Activated T-helper 9 cell treated with anti-CD3 and anti-CD28 coated beads, Interleukin-2, amount 50 U/mL, for 16 hours (primary cell): ENCODE measurements at places on chromosomes 7 and 10.

DNA sequence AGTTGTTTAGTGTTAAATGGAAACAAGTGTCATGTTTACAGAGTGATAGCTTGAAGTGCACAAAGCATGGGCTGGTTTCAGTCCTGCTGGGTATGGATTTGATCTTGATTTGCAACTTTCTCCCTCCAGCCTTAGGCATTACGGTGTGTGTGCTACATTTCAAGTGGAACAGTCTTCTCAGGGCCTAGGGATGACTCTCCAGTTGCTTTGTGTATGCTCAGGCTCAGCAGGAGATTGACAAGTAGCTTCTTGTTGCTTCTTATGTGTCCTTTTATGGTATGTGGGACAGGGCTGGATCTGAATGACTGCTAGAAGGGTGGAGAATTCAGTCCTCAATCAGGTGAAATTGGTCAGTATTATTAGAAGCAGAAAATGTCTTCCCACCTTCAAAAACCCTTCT, 51.3 kb upstream of the PLEKHA1 start:
- DNase-seq = no peak

DNA sequence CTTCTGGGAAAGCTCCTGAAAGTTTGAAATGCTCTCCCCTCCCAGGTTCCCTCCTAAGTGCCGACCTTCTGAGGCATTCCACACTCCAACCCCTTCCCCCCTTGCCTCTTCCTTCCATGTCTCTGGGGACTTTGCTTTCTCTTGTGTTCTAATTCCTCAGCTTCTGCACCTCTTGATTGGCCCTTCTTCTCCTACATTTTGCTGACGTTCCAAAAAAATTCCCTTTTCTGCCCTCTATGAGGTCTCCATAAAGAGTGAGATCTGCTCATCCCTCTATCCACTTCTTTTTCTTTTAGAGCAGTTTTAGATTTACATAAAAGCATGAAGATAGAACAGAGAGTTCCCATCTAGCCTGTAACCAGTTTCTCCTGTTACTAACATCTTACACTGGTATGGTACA, 22.3 kb downstream of the FOXI2 start:
- no peak for DNase-seq

DNA sequence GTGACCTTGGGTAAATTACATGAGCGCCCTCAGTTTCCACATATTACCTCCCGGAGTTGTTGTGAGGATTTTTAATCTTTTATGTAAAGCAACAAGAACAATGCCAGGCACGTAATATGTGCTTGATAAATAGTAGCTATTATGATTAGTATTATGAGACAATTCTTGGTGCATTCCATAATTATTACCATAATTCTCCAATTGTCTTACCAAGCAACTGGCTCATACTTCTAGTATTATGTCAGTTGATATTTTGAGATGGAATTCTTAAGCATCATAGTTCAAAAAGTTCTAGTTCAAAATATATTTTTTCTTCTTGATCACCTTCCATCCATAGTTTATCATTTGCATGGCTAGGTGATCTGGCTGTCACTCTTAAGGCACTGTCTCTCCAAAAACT, 259.0 kb downstream of the BBS9 start:
- DNase-seq = no peak

DNA sequence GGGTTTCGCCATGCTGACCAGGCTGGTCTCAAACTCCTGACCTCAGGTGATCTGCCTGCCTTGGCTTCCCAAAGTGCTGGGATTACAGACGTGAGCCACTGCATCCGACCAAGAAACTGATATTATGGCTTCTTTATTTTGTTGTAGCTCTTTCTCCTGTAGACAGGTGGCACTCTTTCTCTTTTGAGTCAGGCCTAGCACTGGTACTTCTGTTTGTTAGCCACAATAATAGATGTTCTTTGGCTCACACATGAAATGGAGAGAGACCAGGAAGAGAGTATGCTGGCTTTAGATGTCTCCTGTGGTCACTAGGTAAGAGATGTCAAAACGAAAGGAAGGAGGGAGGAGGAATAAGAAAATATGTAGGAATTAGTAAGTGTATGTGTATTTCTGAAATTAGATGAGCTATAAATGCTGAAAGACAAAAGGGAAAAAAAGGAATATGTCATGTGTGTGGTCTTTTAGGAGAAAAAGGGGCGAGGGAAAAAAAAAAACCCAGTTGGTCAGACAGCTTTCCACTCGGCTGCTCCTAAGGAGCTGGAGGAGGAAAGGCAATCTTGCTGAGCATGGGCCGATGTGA, 78.7 kb downstream of the CLEC2L start:
- no peak for DNase-seq

- no peak for DNase-seq
Measured at GRCh38 chr10:22931948-22932347, 4.1 kb downstream of the ARMC3 start.

DNA sequence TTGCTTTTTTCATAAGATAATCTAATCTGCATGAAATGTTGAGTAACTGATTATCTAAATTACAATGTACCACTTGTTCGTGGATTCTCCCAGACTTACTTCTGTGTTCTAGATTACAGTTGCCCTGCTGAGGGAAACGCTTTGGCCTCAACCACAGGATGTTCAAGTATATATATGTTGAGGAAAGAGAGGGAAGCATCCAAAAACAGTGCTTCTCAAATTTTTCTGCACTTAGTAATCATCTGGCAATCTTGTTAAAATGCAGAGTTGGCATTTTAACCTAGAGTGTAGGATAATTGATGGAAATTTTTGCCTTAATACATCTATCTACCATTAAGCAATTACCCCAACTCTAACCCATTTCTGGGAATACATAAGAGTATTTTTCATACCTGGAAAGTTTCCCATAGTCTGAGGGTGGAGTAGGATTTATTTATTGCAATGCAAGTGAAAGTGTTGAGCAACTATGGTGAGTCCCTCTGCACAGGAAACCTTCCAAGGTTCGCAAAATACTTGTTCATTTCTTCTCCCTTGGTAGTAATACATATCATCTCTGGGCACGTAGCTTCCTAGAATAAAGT, 59.6 kb upstream of the C1GALT1 start:
- DNase-seq = no peak

DNA sequence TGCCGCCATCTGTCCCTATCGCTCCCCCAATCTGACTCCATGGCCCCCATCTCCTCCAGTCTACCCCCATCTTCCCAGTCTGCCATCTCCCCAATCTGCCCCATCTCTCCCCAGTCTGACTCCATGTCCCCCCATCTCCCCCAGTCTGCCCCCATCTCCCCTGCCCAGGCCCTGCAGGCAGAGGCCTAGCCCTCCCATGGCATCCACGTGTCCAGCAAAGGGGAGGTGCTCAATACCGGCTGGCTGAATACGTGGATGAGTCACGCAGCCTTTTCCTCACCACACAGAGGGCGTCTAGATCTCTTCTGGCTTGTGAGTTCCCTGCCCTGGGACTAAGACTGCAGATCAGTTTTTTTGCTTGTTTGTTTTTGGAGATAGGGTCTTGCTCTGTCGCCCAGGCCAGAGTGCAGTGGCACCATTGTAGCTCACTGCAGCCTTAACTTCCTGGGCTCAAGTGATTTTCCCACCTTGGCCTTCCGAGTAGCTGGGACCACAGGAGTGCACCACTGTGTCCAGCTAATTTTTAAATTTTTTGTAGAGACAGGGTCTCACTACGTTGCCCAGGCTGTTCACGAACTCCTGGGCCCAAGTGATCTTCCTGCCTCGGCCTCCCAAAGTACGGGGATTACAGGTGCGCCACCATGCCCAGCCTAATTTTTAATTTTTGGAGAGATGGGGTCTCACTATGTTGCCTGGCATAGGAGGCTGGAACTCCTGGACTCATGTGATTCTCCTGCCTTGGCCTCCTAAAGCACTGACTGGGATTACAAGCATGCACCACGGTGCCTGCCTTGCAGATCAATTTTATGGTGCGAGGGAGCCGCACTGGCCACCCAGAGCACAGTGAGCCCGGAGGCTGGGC, 15.3 kb upstream of the GPR146 start:
- DNase-seq = peak; percentile 44

GRCh38 chr10:79306644-79307220, 40.5 kb upstream of the PPIF start:
- no peak for DNase-seq

- no peak for DNase-seq
Measured at GRCh38 chr7:108406222-108406890, 49.9 kb downstream of the NRCAM start.

DNA sequence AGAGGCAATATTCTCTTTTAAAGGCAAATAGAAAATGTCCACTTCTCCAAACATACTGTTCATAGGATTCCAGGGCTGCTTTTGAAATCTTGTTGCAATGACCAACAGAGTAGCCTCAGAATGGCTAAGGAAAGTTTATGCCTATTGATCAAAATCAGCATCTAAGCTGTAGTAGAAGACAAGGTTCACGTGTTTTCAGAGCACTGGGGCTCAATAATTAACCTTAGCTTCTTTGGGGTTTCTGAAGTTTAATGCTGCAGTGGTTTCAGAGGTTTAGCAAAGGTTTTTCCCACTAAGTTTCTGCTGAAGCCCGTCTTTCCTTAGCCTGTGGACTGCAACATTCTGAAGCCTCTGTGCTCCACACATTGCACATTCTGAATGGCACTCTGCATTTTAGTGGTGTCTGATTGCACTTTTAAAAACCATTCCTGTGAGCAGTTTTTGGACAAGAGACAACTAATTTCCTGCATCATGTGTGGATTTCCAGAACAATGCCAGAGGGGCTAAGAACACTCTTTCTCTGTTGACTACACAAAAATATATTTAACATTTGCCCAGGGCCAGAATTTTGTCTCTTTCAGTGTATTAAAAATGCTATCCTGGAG, 342.5 kb downstream of the PTEN start:
- no peak for DNase-seq

DNA sequence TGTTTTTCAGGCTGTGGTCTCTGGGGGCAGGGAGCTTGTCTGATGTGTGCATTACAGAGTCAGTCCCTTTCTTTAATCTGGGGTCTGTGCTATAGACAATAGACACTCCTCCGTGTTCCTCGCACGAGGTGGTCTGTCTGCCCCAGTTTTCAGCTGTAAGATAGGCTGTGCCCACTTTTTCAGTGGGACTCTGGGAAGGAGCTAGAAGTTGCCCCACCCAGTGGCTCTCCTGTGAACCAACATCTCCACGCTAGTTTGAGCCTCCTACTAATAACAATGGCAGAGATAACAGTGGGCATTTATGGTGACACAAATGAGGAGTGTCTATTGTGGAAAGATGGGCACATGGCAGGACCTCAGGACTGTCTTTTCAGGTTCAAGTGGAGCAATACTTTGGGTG, 44.0 kb downstream of the ADRB1 start:
- no peak for DNase-seq

GRCh38 chr10:93493162-93493561, 3.2 kb upstream of the CEP55 start:
- no peak for DNase-seq

- DNase-seq = no peak
Measured at GRCh38 chr7:127486654-127487053, 94.1 kb upstream of the ZNF800 start.

DNA sequence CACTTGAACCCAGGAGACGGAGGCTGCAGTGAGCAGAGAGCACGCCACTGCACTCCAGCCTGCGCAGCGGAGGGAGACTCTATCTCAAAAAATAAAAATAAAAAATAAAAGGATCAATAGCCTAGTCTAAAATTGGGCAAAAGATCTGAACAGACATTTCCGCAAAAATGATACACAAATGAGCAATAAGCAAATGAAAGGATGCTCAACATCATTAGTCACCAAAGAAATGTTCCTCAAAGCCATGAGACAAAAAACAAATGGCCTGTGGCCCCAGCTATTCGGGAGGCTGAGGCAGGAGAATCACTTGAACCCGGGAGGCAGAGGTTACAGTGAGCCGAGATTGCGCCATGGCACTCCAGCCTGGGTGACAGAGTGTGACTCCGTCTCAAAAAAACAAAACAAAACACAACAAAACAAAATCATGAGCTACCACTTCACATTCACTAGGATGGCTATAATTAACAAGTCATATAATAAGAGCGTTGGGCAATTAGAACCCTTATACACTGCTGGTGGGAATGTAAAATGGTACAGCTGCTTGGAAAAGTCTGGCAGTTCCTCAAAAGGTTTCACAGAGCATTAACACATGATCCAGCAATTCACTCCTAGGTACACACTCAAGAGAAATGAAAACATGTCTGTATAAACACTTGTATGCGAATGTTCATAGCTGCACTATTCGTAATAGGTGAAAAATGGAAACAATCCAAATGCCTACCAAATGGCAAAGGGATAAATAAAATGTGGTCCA, 3.1 kb downstream of the DAGLB start:
- no peak for DNase-seq

DNA sequence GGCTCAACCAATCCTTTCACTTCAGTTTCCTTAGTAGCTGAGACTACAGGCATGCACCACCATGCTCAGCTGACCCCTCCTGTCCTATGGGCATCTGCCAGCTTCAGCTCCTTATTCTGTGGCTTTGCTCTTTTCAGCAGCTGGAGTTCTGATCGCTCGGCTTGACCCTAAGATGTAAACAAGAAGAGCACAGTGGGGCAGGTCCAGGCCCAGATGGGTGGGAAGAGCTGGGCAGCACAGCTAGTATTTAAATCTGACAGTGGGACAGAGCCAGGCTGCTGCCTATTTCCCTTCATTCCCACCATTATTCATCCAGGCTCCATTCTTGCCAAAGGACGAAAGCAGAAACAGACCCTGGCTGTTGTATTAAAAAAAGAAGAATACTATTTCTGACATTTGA, 494.9 kb upstream of the PODXL start:
- no peak for DNase-seq
